ENCODE measurements at places on chromosomes 6 and 20. TPM values are rescaled to one million over a fixed set of nuclear protein-coding genes. Genes with fewer than 3 reads are reported as not detected.

Gene MBOAT1
- 24.6 TPM for total RNA-seq

Gene SPATA25
- total RNA-seq: 3.4 TPM

Gene TNF
- total RNA-seq: 0.60 TPM

GRCh38 chr6:158018041-158018771, 36.5 kb downstream of the SYNJ2 start:
- no peak overlapping the region for H3K27ac ChIP-seq
- H3K27me3 ChIP-seq: no peaks in the 10 kb centered on the region
- H3K4me1 ChIP-seq: peaks cover 3% of the 10 kb centered on the region

GRCh38 chr20:24651171-24651975, 181.9 kb downstream of the SYNDIG1 start:
- no peak for DNase-seq
- peaks cover 2% of the 10 kb centered on the region for H3K27me3 ChIP-seq
- no peak overlapping the region for H3K4me3 ChIP-seq
- no peak overlapping the region for H3K27ac ChIP-seq
- no peaks in the 10 kb centered on the region for H3K36me3 ChIP-seq

GRCh38 chr20:2804041-2804828, 3.8 kb upstream of the CPXM1 start:
- H3K36me3 ChIP-seq: no peaks in the 10 kb centered on the region
- no peak for DNase-seq
- peaks cover 28% of the 10 kb centered on the region for H3K4me1 ChIP-seq
- H3K4me3 ChIP-seq: peak overlapping the region; percentile 0

All from mesothelial cell of epicardium (in vitro differentiated cells).